ENCODE measurements at places on chromosomes 7 and 10.

GRCh38 chr7:158098125-158099030 lies 489.2 kb downstream of the PTPRN2 start:
- DNase-seq: no peak

- peak; percentile 71 for DNase-seq
These were observed 6.5 kb downstream of the DUSP5 start for GRCh38 chr10:110504111-110504735.

DNA sequence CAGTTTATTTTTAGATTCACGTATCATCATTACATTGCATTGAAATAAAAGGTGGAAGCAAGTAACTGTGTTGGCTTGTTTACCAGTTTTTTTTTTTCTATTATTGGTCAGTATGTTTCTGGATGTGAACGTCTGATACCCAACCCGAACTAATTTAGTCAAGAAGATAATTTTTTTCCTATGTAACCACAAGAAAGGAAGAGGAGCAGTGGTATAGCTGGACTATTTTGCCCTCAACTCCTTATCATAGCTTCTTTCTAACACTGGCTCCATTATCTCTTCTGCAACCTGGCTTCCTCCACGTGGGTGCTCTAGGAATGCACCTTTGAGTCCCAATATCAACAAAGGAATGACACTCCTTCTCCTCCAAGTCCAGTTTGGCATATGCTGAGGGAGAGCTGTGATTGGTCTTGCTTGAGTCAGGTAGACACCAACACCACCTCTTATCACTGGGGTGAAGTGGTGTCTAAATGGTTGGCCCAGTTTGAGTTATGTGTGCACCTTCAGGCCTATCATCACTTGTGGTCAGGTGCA lies 29.4 kb downstream of the OR9A2 start:
- no peak for DNase-seq

- no peak for DNase-seq
These were observed 121.4 kb downstream of the TCF7L2 start for GRCh38 chr10:113071446-113071845.

DNA sequence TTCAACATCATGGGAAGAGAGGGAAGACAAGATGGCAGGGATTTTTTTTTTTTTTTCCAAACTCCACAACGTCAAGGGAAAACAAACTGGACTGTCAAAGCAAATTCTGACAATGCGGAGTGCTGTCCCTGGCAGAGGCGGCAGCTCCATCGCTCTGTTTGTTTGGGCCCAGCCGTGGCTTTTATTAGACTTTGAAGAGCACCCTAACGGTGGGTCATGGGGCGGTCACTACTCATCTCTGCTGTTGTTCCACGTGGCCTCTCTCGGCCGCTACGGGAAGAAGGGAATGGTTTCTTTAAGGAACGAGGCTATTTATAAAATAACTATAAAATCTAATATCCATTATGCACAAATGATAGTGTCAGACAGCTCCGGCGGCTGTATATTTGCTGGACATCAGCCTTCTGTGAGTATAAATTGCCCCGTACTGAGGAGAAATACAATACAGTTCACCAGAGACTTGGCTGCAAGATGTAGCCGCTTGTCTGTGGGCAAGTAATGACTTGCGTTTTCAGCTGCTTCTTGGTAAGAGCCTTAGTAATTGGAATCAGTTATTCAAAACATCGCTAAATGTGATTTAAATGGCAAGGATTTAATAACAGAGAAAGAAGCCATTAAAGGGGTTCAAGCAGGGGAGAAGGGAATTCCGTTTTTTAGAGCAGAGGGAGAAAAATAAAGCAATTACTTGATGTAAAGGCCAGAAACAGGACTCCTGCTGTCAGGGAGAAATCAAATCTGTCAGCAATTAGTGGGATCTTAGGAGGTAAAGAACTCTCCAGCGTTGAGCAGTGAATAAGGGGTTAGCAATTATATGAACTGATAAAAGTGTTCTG lies 61.7 kb upstream of the RAB11FIP2 start:
- no peak for DNase-seq

GRCh38 chr10:124725791-124726190 lies 18.4 kb downstream of the FAM53B start:
- no peak for DNase-seq

GRCh38 chr7:51349820-51350545 lies 33.4 kb upstream of the COBL start:
- DNase-seq: no peak

DNA sequence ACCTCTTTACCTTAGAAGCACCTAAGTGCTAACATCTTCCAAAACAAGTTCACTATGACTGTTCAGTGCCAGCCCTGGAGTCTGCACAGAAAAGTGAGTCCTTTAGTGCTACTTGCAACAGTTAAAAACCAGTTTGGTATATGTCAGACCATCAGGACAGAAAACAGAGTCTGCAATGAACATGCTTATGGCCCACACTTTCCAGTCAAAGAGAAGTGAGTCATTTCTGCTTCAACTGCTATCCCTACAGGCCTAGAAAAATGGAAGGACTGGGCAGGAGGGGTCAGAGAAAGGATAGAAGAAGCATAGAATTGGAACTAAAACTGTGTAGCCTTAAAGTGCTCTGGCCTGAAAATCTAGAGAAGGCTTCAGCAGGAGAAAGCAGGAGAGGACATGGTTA lies 108.0 kb downstream of the PDE1C start:
- DNase-seq: no peak

DNA sequence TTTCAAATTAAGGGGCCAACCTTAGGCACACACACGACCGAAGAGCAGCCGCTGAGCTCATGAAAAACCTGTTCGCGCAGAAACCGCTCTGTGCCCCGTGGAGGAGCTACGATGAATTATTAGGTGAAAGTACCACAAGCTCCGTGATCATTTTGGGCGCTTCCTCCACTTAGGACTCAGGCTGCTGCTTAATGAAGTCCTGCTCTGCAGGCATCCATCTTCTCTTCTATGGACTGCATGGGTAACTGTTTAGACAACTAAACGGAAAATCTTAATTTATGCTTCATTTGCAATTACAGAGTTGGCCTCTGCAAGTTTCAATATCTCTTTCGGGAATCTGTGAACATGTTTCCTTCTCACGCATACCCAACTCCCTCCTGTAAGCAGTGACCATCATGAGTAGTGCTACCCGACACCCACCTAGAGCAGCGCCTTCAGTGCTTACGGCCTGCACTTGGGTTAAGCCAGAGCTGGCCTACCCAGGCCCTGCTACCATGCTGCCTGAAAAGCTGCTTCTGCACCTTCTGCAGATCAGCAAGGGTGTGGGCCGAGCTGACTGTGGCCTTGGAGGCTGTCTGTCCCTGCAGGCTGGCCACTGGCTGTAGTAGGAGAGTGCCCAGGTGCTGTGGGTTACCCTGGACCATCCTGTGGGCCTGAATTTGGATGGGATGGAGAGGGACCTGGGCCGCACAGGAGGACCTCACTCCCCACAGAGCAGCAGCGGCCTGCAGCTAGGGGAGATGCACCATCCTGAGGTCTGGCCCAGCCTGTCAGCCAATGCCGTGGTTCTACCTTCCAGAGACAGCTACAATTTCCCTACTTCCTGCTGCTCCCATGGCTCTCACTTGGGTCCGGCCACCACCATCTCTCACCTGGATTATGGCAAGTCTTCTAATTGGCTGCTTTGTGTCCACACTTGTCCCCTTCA lies 36.0 kb downstream of the GNA12 start:
- DNase-seq: no peak

- no peak for DNase-seq
These were observed 16.4 kb downstream of the LEP start for GRCh38 chr7:128257458-128257857.

GRCh38 chr10:34908481-34908880 lies 93.4 kb upstream of the PARD3 start:
- DNase-seq: no peak

DNA sequence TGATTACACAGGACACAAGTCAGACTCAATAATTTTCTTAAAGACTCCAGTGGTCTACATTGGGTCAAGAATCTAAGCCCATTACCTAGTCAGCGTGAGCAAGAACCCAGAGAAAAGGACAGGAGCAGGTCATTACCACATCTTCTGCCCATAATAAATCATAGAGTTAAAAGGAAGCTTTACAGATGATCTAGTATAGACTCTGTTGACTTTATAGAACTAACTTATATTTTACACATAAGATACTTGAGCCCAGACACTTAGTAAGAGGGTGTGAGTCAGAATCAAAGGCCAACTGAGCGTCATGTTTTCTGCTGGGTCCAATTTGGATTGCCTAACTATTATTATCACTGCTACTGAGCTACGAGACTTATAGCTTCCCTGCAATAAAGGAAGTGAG lies 206.1 kb upstream of the NPSR1 start:
- DNase-seq: no peak

- no peak for DNase-seq
These were observed 36.8 kb downstream of the COL28A1 start for GRCh38 chr7:7498856-7499255.

- DNase-seq: peak; percentile 100
These were observed at the start of gene RNF32 for GRCh38 chr7:156640257-156640948. RNF32 (plus strand) TSS chr7:156640774; CDS start chr7:156643878, 3,104 bp downstream.

- no peak for DNase-seq
These were observed 985.9 kb upstream of the ZNF722 start for GRCh38 chr7:63012633-63013183.

- DNase-seq: no peak
These were observed 285.5 kb upstream of the IGFBP3 start for GRCh38 chr7:46206476-46207060.

DNA sequence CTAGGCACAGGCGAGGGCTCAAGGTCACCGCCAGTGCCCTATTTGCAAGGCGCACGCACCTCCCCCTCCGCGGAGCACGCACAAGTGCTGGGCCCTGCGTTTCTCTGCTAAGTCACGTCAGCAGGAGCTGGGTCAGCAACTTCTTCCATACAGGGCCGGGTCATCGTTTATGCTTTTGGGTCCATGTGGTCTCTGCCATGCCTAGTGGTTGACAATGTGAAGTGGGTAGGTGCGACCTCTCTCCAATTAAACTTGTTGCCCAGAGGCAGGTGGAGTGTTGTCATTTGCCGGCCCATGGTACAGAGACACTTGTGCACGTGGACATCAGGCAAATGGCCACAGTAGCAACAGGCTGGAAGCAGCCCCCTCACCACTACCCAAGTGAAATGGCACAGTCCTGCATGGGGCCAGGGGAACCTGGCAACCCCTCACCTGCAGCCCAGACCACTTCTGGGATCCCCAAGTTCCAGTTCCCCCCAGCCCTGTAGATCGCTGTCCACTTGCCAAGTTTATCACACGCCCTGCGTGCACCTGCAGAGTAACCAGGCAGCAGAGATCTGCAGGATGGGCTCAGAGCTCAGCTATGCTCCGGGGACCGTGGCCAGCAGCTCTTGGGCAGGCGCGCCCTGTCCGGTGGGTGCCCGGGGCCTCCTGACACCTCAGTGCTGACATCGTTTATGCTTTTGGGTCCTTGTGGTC lies 86.1 kb upstream of the PPP2R2D start:
- peak; percentile 18 for DNase-seq

- DNase-seq: peak; percentile 68
These were observed 130.6 kb downstream of the SPAG6 start for GRCh38 chr10:22475651-22476600.

- no peak for DNase-seq
These were observed 3.3 kb upstream of the CYP51A1 start for GRCh38 chr7:92137557-92137956.

GRCh38 chr10:43045631-43046287 lies 31.1 kb upstream of the RET start:
- no peak for DNase-seq

DNA sequence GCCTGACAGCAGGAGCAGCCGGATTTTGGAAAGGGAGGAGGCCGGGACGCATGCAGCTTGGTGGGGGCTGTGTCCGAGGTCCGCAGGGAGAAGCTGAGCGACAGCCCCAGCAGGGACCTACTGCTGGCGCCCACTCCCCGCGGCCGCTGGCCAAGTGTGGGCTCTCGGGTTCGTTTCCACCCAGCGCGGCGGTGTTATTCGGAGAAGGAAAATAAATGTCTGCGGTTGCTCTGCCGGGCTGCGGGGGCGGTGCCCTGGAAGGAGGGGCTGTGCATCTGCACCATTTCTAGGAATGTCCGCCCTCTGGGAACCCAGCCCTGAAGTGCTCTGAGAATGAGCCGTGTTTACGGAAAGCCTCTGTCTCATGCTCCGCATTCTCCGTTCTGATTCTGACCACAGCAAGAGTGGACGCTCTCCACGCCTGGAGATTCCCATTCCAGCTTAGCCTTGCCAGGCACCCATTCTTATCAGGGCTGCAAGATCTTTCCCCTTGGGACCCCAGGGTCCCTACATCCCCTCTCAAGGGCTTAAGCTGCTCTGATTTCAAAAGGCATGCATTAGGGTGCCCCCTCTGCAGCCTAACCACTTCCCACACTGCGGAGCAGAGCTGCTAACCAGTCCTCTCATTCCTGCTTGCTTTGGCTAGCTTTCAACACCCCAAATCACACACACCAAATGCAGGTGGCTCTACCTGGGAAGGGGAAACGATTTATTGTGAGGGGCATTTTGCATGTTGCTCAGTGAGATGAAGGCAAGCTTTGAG lies 256.6 kb upstream of the GLI3 start:
- peak; percentile 25 for DNase-seq

DNA sequence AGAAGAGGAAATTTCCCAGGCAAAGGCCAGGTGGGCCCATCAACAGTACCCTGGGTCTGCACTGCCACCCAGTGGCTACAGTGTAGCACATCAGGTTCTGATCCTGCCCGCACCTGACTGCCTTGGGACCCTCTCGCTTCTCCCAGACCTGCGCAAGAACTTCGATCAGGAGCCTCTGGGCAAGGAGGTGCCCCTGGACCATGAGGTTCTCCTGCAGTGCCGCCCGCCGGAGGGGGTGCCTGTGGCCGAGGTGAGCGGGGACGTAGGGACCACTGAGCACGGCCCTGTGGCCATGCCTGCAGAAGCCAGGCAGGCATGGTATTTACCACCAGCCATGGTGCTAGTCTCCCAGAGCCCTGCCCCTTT lies 33.9 kb upstream of the SLC29A3 start:
- DNase-seq: peak; percentile 59

DNA sequence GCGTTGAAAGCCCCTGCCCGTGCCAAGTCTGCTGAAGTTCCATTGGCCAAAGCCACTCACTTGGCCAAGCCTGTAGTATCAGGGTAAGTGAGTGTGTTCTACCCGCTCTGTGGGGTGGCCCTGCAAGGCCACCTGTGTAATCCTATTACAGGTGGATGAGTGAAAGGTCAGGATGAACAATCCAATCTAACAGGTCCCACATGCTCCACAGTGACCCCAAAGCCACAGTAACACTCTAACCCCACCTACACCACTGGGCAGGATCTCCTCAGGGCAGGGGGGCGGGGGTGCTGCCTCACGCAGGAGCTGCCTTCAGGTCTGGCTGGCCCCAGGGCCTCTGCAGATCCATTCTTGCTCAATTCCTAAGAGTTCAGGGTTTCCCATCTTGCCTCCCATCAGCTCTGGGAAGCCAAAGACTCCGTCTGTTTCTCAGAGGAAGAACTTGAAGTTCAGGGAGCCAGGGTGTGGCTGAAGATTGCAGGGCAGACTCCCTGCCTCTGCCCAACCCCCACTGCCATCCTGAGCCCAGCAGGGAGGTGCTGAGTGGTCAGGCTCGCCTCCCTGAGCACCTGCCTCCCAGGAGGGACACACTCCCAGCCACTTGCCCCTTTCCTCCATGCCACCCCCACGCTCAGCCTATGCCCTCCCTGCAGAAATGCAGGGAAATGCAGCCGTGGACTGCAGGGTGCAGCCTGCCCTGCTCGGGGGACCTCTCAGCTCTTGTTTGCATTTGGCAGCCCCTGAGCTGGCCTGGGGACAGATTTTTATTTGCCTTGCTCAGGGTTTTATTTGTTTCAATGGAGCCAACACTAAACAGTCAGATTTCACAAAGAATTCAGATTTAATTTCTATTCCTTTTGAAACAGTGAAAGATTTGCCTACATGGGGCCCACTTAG lies 9.8 kb upstream of the COMTD1 start:
- no peak for DNase-seq

GRCh38 chr7:27784399-27785053 lies 44.6 kb downstream of the TAX1BP1 start:
- DNase-seq: no peak

All from stimulated activated CD8-positive, alpha-beta memory T cell treated with anti-CD3 and anti-CD28 coated beads, Interleukin-4, amount 100 ng/mL, for 48 hours (primary cell).